Upper lobe of right lung (tissue), 1 donor: ENCODE measurements at places on chromosomes 12 and 14.

- H3K4me1 ChIP-seq: no peaks in the 10 kb centered on the region
- no peak overlapping the region for H3K4me3 ChIP-seq
- no peaks in the 10 kb centered on the region for H3K27me3 ChIP-seq
- no peak overlapping the region for H3K27ac ChIP-seq
- H3K36me3 ChIP-seq: no peaks in the 10 kb centered on the region
Measured at GRCh38 chr12:119113496-119113986, 65.2 kb upstream of the HSPB8 start.

- no peaks in the 10 kb centered on the region for H3K4me1 ChIP-seq
- no peaks in the 10 kb centered on the region for H3K36me3 ChIP-seq
- H3K27ac ChIP-seq: no peak overlapping the region
- peak; percentile 54 for DNase-seq
Measured at GRCh38 chr14:101083564-101084435, 180.3 kb upstream of the RTL1 start.

DNA sequence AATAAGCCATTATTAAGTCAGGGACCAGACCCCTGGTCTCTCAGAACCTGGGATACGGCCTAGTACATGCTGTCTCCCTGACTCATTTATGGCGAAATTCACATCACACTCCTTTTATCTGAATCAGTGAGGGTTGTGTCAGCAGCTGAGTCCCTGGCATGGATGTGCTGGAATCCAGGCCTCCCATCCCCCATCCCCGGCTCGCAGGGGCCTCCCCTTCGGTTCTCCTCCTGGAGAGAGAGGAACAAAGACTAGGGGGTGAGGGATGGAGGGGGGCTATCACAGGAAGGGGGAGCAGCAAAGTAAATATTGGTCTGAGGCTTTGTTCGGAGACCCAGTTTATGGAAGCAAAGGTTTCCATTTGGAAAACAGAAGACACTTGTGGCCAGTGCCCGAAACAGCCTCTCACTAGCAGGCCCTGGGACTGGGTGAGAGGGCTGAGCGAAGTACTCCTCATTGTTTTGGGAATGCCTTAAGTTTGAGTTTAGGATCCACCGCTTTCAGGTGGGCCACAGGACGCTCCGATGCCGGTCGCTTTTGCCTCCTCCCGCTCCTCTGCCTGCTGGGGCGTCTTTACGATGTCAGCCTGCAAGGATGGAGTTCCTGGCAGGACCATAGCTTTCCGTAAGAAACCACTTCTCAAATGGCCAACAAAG is 145.0 kb downstream of the PRKCH start:
- peak; percentile 69 for DNase-seq
- peaks cover 6% of the 10 kb centered on the region for H3K36me3 ChIP-seq
- peak overlapping the region; percentile 47 for H3K27ac ChIP-seq
- H3K27me3 ChIP-seq: no peaks in the 10 kb centered on the region

- no peaks in the 10 kb centered on the region for H3K36me3 ChIP-seq
- H3K27me3 ChIP-seq: peaks cover 23% of the 10 kb centered on the region
- no peaks in the 10 kb centered on the region for H3K4me1 ChIP-seq
- H3K27ac ChIP-seq: no peak overlapping the region
- no peak overlapping the region for H3K4me3 ChIP-seq
Measured at GRCh38 chr12:124279846-124280360, 15.0 kb upstream of the RFLNA start.

DNA sequence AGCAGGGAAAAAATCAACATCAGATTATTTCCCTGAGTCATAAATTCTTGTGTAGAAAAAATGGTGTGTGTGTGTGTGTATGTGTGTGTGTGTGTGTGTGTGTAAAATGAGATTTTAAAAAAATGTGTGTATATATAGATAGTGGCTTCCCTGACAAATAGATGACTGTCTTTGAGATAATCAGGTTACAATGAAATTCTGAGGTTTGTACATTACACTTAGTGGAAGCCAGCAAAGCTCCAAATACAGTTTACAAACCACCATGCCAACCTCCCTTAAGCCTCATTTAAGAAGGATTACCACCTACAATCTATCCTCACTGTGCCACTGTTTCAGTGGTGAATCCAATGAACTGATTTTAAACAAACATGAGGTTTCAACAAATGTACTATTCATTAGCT is 93.8 kb downstream of the MED13L start:
- H3K4me1 ChIP-seq: peaks cover 65% of the 10 kb centered on the region
- no peak overlapping the region for H3K4me3 ChIP-seq
- H3K36me3 ChIP-seq: no peaks in the 10 kb centered on the region
- no peak for DNase-seq
- no peak overlapping the region for H3K27ac ChIP-seq

DNA sequence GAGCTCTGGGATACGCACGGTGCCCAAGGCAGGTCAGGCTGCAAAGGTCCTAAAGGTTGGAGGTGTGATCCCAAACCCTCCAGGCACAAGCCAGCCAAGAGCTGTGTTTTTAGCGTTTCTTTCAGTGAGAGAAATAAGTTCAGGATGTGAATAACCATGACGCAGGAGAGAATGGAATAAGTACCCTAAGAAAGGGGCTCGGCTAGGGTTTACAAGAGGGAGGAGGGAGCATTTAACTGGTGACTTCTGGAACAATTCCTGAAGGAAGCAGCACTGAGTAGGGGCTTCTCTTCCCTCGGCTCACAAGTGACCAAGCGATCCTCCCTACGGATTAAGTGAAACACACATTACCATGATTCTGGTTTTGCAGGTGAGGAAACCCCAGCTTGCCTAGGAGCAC is 29.4 kb downstream of the SSH1 start:
- H3K36me3 ChIP-seq: peaks cover 17% of the 10 kb centered on the region
- DNase-seq: no peak
- peak overlapping the region; percentile 86 for H3K27ac ChIP-seq
- no peak overlapping the region for H3K4me3 ChIP-seq

DNA sequence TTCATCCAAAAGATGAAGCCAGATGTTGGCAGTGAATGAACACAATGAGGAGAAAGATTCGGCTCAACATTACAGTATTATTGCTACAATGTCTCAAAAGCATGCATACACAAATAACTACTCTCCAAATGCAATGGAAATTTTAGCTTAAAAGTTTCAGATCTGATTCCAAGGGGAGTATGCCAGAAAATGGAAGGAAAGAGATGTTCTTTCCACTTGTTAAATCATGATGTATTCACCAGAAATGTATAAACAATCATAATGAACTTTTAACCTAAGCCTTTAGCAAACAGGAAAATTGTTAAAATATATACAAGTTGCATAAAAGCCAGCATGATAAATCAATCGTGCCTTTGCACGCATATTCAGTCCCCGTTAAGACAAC is 62.1 kb downstream of the SH2B3 start:
- no peak overlapping the region for H3K27ac ChIP-seq
- H3K27me3 ChIP-seq: no peaks in the 10 kb centered on the region
- no peaks in the 10 kb centered on the region for H3K4me1 ChIP-seq
- peaks cover 58% of the 10 kb centered on the region for H3K36me3 ChIP-seq
- no peak overlapping the region for H3K4me3 ChIP-seq
- DNase-seq: no peak

DNA sequence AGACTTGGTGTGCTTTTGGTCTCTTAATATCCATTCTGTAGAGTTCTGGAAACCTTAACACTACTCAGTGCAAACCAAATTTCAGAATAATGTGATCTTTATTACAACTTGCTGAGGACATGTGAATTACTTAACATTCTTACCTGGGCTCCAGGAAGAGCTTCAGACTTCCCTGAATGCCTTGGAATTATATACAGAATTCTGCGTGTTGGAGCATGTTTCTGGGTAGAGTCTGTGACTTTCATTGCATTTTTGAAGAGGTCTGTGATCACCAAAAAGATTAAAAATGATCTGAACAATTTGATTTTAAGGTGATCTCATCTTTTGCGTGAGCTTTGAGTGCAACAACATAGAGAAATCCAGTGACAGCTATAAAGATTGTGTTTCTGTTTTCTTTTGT is 35.4 kb downstream of the ZDHHC17 start:
- peaks cover 11% of the 10 kb centered on the region for H3K36me3 ChIP-seq
- H3K4me3 ChIP-seq: no peak overlapping the region
- H3K4me1 ChIP-seq: no peaks in the 10 kb centered on the region
- H3K27ac ChIP-seq: no peak overlapping the region
- H3K27me3 ChIP-seq: no peaks in the 10 kb centered on the region

GRCh38 chr12:124828264-124829007 is 35.2 kb downstream of the SCARB1 start:
- H3K27ac ChIP-seq: no peak overlapping the region
- no peak overlapping the region for H3K4me3 ChIP-seq
- H3K36me3 ChIP-seq: no peaks in the 10 kb centered on the region
- H3K27me3 ChIP-seq: no peaks in the 10 kb centered on the region
- no peaks in the 10 kb centered on the region for H3K4me1 ChIP-seq
- DNase-seq: no peak

DNA sequence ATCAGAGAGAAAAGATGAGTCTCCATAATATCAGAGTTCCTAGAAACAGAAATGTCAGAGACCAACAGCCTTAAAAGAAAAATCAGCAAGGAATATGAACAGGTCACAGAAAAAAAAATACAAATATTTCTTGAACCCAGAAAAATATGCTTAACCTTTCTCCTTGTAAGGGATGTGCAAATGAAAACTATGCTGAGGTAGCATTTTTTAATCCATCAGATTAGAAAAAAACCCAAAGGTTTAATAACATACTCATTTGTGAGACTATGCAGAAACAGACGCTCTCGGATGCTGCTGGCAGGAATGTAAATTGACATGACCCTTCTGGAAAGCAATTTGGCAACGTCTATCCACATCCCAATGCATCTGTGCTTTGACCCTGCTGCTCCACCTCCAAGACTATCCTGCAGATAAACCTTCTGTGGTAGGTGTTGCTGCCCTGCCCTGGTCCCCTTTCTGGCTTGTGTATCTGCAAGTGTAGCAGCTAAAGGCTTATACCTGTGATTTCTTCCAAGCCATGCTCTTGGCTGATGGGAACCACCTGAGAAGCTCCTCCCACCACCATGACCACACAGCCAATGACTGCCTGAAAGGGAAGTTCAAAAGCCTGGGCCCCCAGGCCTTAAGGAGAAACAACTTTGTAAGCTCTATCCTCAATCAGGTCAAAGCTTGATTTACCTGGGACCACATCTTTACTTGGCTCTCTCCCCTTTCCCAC is 49.4 kb downstream of the LTBP2 start:
- H3K27ac ChIP-seq: peak overlapping the region; percentile 48
- H3K27me3 ChIP-seq: no peaks in the 10 kb centered on the region
- H3K36me3 ChIP-seq: no peaks in the 10 kb centered on the region
- H3K4me3 ChIP-seq: no peak overlapping the region

DNA sequence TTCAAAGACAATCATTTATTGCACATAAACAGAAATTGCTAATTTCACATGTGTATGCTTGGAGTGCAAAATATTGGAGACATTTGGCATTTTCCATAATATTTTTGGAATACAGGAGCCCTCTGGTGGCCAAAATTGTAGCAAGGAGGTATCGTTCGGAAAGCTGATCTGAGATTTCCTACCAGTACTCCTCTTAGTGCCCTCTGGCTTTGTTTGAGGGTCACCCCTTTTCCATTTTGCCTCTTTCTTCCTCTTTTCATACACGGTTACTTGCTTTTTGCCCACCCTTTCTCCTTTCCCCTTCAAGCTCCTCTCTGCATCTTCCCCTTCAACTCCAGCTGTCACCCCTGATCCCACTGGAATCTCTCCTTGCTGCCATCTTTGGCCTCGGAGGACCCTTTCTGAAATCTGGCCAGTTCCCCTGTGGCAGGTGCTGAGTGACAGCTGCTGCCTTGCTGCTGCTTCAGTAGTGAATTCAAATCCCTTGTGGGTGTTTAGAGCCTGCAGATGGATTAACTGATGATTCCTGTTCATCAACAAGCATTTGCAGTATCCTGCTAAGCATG is 164.6 kb upstream of the PARP11 start:
- no peaks in the 10 kb centered on the region for H3K27me3 ChIP-seq
- peaks cover 14% of the 10 kb centered on the region for H3K4me1 ChIP-seq
- H3K27ac ChIP-seq: no peak overlapping the region

DNA sequence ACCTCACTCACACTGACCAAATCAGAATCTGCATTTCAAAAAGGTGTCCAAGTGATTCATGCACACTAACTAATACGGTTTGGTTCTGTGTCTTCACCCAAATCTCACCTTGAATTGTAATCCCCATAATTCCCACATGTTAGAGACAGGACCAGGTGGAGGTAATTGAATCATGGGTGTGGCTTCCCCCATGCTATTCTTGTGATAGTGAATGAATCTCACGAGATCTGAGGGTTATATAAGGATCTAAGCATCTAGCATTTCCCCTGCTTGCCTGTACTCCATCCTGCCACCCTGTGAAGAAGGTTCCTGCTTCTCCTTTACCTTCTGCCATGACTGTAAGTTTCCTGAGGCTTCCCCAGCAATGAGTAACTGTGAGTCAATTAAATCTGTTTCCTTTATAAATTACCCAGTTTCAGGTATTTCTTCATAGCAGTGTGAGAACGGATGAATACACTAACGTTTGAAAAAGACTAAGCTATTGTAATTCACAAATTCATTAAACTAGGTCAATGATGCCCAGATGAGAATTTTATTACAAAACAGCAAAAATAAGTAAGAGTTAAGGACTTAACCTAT is 759.1 kb downstream of the GALC start:
- no peak for DNase-seq
- H3K4me3 ChIP-seq: no peak overlapping the region
- no peaks in the 10 kb centered on the region for H3K4me1 ChIP-seq
- no peak overlapping the region for H3K27ac ChIP-seq
- no peaks in the 10 kb centered on the region for H3K27me3 ChIP-seq

DNA sequence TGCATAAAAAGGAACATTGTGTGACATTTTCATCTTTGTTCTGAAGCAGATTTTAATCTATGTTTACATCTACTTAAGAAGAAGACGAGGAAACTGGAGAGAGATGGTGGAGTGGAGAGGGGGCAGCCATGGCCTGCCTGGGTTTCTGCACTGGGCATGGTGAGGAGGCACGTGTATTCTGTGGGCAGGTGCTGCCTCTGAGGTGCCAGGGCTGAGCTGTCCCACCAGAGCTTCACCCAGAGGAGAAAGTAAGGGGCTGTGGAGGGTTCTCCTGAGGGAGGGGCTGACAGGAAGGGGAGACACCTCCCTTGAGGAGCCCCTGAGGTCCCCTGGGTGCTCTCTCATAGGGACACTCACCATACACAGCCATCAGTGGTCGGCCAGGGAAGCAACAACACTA is 372.4 kb upstream of the OR4E1 start:
- no peak overlapping the region for H3K27ac ChIP-seq
- H3K27me3 ChIP-seq: no peaks in the 10 kb centered on the region
- no peaks in the 10 kb centered on the region for H3K4me1 ChIP-seq
- no peak for DNase-seq

DNA sequence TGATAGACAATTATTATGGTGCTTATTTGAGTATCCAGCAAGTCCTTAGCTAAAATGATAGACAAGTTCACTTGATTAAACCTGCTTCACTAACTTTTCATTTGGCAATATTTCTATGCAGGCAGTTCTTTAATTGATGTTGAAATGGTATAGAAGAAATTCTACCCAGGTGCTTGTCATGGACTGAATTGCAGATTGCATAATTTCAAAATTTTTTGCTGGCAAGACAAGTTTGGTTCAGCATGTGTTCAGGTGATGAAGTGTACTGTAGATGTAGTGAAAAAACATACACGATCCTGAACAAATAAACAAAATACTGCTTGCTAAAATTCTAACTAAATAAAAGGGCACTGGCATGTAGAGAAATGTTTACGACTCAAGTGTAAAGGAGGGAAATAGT is 189.0 kb downstream of the FOXA1 start:
- H3K36me3 ChIP-seq: no peaks in the 10 kb centered on the region
- H3K4me1 ChIP-seq: no peaks in the 10 kb centered on the region
- no peak overlapping the region for H3K4me3 ChIP-seq
- H3K27me3 ChIP-seq: no peaks in the 10 kb centered on the region
- no peak overlapping the region for H3K27ac ChIP-seq
